ENCODE measurements at places on chromosomes 6 and 20. TPM values are rescaled to one million over a fixed set of nuclear protein-coding genes. Genes with fewer than 3 reads are reported as not detected.

OR2J3 gene
- not detected for total RNA-seq

PHACTR3 gene
- 2.7 TPM for total RNA-seq

EPHA7 gene
- total RNA-seq = 75.9 TPM

MYL9 gene
- 42.6 TPM for total RNA-seq

FABP7 gene
- 0.63 TPM for total RNA-seq

SEMG1 gene
- not detected for total RNA-seq

DOK5 gene
- total RNA-seq = 20.4 TPM

ENPP3 gene
- total RNA-seq = 2.4 TPM

IL20RA gene
- 4.4 TPM for total RNA-seq

NKX2-2 gene
- not detected for total RNA-seq

DNA sequence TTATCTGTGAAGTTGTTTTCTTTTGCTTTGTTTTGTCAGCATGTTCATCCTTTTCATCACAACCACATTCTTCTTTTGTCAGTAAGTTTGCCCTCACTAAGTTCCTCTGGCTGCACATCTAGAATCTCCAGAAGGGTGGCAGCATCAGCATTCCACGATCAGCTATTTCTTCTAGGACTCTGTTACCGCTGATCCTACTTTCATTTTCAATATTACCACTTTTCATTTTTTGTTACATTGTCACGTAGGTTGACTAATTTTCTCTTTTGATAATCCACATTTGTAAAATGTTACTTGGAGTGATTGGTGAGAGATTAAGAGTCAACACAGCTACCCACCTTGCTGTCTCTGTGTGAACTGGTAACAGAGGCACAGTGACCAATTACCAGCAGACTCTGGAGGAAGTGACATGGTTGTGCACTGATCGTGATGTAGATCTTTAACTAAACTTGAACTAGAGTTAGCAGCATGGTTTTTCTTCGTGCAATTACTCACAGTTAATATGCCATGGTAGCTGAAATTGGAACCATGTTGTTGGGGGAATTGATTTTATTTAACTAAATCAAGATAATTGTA lies 307.9 kb upstream of the SLC35B3 start:
- DNase-seq = no peak

DNA sequence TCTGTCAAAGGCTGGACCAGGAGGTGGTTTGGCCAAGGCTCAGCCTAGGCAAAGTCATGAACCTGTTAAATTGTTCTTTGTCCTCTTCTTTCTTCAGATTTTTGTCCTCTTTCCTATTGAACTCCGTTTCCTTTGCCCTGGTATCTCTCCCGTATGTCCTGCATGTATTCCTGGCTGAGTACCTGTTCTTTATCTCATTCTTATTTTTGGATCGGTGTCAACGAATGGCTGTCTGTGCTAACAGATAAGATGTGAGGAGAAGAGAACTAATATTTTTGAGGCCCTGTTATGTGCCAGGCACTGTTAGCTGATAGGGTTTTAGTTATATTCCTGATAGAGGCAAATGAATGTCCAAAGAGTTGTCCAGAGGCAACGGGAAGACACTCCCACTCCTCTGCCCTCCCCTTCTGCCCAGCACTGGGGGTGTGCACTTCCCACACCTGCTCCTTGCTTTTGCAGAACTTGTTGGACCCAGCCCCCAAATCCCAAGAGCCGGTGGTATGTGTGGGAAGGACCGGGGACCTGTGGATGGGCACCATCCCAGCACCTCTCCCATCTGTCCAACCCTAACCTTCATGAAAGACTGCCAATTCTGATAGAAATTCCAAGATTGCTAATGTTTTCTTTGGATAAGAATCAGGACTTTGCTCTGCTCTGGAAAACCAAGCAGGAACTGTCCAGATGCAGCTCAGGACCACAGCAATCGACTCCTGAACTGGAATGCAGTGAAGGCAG lies 20.6 kb downstream of the MMP24OS start:
- no peak for DNase-seq

DNA sequence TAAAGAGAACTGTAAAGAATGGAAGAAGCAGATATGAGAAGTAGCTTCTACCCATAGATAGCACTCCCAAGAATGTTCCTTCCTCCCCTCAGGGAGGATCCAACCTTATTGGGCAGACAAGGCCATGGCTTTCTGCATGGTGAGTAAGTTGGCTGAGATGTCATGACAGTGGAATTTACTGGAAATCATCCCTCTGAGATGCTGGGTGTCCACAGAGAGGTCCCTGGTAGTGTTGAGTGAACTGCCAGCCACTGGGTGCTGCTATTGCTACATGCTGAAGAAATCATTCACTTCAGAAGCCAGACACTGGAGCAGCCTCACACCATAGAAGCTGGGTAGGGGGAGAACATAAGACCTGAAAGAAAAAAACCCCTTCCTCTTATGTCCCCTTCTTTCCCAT lies 46.4 kb upstream of the FERMT1 start:
- no peak for DNase-seq

- no peak for DNase-seq
These were observed 15.0 kb downstream of the CALHM6 start for GRCh38 chr6:116476002-116476678.

- DNase-seq = no peak
These were observed 1082.0 kb downstream of the KHDRBS2 start for GRCh38 chr6:61203966-61204496.

DNA sequence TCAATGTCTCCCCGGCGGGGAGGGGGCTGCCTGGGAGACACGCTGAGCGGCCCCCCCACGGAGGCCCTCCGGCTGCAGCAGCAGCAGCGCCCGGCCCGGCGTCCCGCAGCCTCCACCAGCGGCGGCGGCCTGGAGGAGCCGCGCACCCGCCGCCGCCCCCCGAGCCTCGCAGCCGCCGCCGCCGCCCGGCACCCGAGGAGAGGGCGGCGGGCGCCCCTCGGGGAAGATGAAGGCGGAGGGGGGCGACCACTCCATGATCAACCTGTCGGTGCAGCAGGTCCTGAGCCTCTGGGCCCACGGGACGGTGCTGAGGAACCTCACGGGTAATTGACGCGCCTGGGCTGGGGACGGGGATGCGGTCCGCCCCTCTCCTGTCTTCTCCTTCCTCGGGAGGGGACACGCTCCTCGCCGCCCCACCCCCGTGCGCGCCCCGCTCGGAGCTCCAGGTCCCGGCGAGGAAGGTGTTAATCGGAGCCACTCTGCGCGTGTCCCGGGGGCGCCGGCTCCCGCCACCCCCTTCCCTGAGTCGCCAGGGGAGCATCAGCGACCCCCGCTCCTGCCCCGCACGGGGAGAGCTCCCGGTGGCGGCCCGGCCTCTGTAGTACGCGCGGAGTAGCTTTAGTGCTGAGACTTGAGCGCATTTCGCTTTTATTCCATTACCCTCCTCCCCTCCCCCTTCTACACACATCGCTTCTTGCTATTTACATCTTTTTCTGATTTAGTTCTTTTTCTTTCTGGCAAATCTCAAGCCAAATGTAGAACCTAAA lies 686 bp downstream of the TMEM170B start:
- no peak for DNase-seq

DNA sequence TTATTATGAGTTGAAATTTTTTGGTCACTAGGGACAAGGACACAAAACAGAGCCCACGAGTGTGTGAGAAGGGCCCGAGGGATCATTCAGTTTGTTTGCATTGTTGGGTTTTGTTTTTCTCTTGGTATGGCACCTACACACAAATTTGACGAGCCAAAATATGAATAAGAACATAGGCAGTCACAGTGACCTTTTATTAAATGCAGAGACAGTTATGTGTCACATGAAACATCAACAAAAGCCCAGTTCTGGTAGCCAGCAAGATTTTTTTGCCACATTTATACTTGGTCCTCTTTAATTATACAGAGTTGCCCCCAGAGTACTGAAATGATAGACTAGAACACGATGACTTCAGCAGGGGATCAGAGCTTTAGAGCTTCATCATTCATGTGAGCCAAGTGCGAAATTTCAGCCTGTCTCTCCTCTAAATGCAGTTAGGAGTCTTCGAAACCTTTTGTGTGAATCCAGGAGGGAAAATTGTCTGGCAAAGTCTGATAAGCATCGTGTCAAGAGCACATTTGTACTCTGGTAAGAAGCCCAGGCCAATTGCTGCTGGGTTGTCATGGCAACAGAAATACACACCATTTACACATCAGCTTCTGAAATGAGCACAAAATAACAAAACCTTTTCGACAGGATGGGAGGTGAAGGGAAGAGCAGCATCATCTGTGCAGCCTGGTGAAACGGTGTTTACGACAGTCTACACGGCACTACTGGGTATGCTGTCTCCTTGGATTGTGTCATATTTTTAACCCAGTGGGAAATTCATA lies 79.2 kb upstream of the RIPOR2 start:
- DNase-seq = peak; percentile 51

DNA sequence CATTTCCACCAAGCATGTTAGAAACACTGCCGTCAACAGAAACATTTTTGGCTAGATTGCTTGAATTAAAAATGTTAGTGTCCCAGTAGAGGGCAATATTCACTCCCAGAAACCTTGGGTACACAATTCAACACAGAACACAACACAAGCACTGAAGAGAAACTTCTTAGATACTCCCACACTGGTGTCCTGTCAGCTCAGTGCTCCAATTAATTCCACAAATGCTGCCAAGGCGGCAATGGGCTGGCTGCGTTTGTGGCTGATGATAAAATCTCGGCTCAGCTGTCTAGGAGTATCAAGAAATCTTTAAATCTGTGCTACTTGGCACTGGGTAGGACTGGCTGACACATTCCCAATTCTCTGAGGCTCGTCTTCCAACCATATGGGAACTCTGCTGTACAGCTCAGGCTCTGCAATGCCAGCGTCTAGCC lies 39.3 kb downstream of the BEND3 start:
- no peak for DNase-seq

DNA sequence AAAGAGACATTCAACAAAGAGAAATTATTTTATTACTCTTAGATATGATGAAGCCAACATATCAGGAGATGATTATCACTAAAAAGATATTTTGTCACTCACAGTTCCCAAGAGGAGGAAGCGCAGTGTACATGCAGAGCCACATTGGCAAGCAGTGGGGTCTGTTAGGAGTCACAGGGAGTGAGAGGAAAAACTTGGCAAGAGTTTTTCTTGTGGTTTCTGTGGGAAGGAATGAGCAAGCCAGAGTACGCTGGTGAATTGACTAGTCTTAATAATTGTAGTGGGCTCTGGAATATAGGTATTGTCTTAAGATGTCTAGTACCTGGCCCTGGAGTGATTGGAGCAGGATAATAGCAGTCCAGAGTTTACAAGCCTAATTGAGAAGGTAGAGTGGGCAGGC lies 1095.2 kb downstream of the GRIK2 start:
- DNase-seq = no peak

- no peak for DNase-seq
These were observed 22.0 kb upstream of the SIRPD start for GRCh38 chr20:1579488-1579887.

DNA sequence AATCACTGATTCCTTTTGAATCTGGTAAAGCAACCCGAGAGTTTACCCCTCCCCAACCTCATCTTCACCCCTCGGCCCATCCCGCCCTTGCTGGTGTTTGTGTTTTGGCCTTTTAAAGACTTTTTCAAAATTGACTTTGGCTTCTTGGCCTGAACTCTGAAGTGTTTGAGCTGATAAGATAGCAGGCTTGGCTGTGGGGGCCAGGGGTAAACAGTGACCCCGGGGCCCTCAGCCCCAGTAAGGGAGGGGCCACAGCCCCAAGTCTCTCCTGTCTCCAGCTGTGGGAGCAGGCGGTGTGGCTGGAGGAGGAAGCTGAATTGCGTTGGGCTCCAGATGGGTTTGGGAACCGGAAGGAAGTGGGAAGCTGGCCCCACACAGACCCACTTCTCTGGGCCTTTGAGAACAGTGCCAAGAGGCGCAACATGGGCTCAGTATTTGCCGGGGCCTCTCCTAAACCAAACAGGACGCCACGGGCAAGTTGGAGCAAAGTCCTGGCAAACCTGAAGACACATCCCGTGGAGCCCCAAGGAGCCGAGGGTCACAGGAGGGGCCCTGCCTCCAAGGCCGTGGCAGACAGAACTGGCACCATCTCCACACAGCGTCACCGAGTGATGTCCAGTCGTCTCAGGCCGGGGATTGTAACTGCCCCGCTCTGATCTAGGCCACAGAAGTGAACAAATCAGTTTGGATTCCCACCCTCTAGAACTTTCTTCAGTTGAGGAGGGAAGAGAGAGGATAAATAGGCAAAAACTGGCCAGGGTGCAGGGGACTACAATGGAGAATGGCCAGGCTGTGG lies 54.3 kb upstream of the PTPN1 start:
- DNase-seq = no peak

- DNase-seq = no peak
These were observed 37.6 kb upstream of the EPB41L1 start for GRCh38 chr20:36116807-36117441.

- no peak for DNase-seq
These were observed 11.0 kb downstream of the TBPL1 start for GRCh38 chr6:133964052-133964451.

GRCh38 chr6:22041797-22042480 lies 254.9 kb downstream of the PRL start:
- DNase-seq = no peak

- DNase-seq = no peak
These were observed 98.3 kb downstream of the SASH1 start for GRCh38 chr6:148440877-148441453.

DNA sequence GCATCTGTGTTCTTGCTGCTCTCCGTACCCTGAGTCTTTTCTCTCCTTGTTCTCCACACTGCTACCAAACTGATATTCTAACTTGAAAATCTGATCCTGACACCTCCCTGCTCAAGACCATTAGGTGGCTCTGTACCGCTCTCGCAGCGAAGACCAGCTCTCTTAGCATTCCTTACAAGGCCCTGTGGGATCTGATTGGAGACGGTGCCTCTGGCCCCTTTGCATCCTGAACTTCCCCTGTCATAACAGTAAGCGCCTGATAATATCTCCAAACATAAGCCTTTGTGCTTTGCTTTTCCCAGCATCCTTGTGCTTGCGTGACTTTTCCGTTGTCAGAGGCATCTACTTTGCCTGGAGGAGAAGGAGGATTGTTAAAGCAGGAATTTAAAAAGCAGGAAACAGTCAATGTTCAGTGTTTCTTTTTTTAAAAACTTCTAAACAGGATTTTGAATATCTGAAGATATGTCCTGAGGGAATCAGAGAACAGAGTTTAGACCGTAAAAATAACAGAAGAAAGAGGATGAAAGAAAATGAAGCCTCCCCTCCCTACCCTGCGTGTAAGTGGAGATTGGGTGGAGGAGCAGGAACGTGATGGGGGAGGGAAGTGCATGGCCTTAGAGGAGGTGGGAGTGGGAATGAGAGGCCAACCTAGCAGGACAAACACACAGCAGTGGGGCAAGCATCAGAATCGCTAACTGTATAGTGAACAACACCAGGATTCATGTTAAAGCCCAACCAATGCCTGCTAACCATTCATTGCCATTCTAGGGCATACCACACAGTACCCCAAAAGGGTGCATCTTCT lies 89.2 kb upstream of the STMND1 start:
- no peak for DNase-seq

DNA sequence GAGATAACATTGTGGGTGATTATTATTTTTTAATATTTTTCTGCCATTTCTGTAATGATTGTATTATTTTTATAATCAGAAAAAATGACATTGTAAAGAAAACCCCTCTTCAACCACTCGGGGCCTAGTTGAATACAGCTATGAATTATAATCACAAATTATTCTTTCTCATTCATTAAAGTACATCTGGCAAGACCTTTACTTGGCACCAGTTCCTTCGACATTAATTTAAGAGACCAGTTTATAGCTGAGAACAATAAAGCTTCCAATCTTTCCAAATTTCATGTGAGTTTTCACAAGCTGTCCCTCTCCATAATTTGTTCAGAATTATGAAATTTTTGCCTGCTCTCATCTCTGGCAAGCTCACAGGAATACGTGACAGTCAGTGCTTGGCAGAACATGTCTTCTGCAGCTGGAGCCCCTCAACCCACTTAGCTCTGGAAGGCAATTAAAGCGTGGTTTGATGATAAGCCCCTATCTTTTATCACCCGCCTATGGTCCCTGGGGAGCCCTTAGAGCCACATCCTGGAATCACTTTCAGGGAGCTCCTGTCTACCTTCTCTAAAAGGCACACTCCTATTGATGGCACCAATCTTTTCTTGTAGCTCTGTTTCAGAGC lies 237.2 kb upstream of the PRND start:
- peak; percentile 13 for DNase-seq

All from urinary bladder (tissue), 4 donors.